ENCODE measurements at places on chromosomes 2 and 18.

DNA sequence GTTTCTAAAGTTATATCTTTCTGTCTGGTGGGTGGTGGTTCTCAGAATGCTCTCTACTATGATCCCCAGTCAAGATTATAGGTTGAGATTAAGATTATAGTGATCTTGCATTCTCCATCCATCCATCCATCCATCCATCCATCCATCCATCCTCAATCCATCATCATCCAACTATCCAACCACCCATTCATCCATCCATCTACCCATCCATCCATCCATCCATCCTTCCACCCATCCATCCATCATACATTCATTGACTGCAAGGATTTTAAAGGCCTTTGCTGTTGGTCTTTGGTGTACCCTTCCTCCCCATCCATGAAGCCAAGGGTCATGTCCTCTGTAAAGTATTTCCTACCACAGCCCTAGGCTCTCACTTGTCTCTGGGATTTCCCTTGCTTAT, 13.1 kb downstream of the GLI2 start:
- DNase-seq, result no peak

GRCh38 chr2:135969655-135970387, 15.6 kb downstream of the DARS1 start:
- DNase-seq, result no peak

GRCh38 chr2:216029416-216030129, 16.2 kb upstream of the MREG start:
- no peak for DNase-seq

DNA sequence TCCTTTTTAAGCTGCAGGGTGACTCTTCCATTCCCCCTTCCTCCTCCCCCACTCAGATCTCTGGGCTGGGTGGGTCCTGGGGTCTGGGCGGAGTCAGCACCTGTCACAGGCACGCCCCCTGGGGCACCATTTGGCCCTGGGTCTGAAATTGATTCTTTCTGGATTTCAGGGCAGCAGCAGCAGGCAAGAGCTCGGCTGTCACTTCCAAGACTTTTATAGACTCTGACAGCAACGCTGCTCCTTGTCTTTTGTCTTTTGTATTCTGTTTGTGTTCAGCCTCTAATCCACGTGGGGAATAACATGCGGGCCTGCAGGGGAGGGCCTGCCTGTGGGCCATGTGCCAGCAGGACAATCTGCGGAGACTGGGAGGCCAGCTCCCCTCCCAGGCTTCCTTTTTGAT, 3.9 kb downstream of the BOD1L2 start:
- peak; percentile 57 for DNase-seq

DNA sequence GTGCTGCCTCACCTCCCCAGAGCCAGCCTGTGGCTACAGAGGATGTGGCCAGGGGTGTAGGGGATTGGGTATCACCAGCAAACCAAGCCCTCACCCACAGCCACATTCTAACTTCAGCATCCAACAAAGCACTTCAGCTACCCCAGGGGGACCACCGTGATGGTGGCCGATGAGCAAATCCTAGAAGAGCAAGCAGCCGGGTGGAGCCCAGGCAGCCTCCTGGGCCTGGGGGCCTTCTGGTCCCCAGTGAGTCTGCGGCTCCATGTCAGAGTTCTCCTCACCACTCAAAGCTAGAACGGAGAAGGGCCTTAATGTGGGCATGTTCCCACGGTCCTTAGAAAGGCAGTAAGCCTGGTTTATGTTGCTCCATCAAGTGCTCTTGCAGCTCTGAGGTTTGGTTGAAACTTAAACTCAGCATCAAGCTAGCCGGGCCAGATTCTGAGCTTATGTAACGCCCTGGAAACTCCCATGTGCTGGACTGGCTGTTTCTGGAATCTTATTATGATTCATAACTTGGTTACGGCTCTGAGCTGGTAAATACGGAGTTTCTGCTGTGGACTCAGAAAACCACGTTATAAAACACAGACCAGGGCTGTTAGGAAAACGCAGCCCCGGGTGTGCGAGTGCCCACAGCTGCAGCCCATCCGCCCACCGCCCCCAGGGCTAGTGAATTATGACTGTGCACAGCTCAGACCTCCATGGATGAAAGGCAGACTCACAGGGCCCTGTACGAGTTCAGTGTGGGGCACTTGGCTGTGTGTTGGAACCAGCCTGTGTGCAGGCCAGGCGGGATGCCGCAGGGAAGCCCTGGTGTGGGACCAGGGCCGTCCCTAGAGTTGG, 99.8 kb downstream of the SEPTIN10 start:
- DNase-seq, result peak; percentile 30

- DNase-seq, result peak; percentile 75
Observed at GRCh38 chr18:22378672-22379282, 38.9 kb downstream of the CTAGE1 start.

- no peak for DNase-seq
Observed at GRCh38 chr2:161238265-161238559, 70.0 kb upstream of the PSMD14 start.

DNA sequence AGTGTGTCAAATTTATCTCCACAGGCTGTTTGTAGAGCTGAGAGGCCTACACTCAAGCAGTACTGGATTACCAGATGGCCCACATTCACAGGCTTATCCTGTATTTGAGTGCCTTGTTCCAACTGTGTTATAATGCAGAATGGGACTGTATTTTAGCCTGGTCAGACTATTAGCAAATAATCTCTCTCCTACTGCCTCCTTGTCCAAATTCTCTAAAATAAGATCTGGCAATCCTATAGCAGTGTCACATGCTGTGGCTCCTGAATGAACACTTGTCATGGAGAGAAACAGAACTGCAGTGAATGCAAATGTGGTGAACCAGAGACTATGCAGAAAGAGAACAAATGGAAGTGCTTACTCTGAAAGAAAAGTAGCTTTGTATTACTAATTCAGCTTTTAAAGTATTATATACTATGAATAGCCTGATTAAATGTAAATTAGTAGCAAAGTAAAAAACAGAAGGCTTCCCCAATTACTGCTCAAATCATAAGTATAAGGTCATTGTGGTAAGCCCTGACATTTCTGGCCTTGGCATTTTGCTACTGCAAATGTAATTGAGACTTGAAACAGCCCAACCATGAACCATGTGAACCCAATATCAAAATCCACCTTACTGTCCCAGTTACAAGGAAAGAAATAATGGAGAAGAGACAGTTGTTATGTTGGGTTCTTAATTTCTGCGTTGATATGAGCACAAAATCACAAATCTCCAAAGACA, 80.0 kb downstream of the MAP4K3 start:
- no peak for DNase-seq

GRCh38 chr2:45328264-45328870, 282.7 kb downstream of the SRBD1 start:
- no peak for DNase-seq

GRCh38 chr2:10575609-10576280, 114.0 kb downstream of the NOL10 start:
- DNase-seq, result no peak

DNA sequence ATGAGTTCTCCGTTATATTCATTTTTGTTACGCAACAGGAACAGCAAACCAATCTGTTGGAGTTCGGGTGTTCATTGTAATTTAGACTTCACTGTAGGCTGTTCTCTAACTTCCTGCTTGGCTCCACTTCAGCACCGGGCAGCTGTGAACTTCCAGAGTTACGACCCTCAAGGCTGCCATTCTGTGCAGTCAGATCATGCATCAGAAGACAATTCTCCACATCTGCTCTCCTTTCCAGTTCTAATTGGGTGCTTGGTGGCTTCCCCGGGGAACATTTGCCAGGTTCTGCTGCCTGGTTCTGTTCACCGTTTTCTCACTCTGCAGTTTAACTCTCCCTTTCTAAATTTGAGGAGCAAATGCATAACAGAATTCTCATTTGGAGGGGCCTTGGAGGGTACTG, 237.7 kb downstream of the NYAP2 start:
- no peak for DNase-seq

DNA sequence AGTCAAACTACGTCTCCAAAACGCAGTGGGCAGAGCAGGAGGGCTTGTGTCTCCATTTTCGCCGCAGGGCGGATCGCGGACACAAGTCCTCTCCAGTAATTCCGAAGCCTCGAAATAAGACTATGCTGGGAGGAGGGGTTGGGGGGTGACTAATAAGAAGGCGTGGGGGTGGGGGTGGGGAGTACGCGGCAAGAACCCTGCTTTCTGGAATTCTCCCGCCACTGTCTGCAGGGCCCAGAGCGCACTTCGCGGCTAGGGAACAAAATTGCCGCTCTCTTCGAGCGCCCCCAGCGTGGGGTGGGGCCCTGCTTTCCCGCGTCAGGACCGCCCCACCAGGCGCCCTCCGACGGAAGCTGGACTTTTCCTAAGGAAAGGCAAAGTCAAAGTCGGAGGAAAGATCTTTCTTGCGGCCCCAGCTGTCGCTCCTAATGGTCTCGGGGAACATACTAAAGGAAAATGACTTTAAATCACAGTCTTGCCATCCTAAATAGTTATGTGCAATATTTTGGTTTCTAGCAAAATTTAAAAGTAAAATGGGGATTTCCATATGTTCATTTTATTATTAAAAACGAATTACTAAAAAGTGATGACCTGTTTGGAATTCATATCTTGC, 11.9 kb downstream of the NR4A2 start:
- no peak for DNase-seq

DNA sequence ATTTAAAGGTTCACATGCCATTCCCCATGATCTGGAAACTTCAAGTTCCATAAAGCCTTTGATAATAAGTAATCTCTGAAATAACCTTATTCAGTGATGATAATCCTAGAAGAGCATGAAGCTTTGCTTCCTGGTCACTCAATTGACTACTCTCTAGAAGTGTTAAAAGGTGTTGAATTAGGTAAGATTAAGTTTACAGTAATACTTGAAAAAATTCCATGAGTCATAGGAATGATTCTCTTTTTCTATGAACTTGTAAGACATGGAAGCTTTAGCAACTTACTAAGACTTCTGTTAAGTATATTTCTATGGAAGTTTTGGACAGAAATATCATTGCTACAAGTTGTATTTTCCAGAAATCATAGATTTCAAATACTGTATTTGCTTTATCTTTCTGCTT, 100.6 kb downstream of the MYO1B start:
- no peak for DNase-seq

DNA sequence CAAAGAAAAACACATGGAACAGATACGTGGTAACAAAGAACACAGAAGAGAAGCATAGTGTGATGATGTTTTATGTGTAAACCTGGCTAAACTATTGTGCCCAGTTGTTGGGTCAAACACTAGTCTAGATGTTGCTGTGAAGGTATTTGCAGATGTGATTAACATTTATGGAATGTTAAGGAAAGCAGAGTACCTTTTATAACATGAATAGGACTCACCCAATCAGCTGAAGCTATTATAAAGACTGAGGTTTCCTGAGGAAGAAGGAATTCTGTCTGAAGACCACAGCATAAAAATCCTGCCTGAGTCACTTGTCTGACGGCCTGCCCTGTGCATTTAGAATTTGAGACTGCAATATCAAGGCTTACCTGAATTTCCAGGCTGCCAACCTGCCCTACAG, 253.1 kb downstream of the DYM start:
- no peak for DNase-seq

DNA sequence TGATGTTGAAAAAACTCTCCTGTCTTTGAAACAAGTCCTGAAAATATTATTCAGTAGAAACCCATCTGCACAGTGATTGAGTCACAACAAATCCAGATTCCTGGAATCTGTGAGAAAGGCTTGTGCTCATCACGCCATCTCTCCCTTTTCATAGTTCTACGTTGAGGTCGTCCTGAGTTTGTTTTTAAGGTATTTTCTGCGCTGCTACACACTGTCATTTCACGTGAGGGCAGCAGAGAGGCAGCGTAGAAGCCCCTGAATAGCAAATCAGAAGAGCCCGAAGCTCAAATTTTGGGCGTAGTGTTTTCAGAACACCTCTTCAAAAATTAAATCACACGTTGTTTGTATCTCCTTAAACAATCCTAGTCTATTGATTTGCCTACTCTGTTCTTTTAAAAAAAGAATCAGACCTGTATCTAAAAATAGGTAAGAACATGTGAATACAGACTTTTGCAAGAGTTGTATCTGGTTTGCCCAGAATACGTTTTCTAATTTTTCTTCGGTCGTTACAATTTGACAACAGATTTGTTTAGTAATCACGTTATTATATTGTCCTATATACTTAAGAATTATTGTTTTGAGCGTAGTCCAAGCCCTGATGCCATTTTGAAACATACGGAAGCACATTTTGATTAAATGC, 61.6 kb upstream of the SLC38A11 start:
- peak; percentile 43 for DNase-seq

DNA sequence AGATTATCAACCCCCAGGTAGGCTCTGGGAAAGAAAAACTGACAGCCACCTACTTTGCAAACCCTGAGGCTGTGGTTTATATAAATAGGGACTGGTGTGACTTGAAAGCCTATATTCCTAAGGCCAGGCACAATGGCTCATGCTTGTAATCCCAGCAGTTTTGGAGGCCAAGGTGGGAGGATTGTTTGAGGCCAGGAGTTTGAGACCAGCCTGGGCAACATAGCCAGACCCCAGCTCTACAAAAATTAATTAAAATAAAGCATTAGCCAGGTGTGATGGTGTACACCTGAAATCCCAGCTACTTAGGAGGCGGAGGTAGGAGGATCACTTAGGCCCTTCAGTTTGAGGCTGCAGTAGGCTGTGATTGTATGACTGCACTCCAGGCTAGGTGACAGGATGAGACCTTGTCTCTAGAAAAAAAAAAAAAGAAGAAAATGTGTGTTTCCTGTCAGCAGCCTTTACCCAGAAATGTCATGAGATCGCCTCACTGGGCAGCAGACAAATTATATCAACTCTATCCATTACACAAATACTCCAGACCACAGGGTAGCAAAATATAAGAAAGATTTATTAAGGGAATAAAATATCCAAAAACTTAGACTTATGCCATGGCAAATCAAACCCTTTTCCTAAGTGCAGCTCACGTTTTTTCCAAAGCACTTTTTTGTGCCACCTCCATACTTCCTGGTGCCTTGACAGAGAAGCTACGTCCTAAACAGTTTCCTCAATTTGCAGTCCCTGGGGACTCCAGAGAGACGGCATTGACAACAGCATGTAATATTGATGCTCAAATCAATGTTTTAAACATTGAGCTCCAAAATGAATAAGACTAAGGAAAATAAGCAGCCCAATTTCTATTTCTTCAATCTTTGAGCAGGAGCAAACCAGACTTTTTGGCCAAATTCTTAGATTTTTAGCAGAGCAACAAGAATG, 190.8 kb upstream of the NDUFV2 start:
- no peak for DNase-seq

GRCh38 chr2:118989481-118989880, 47.5 kb downstream of the MARCO start:
- no peak for DNase-seq

DNA sequence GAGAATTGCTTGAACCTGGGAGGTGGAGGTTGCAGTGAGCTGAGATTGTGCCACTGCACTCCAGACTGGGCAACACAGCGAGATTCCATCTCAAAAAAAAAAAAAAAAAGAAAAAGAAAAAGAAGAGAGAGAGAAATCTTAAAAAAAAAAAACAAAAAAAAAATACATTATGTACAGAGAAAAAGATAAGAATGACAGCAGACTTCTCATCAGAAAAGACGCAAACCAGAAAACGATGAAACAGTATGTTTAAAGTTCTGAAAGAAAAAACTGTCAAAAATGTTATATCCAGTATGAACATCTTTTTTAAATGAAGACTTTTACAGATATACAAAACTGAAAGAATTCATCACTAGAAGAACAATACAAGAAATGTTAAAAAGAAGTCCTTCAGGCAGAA, 60.4 kb downstream of the LNPK start:
- no peak for DNase-seq

- no peak for DNase-seq
Observed at GRCh38 chr2:58032016-58032763, 14.4 kb upstream of the VRK2 start.

GRCh38 chr2:120802158-120802557, 66.5 kb downstream of the GLI2 start:
- DNase-seq, result no peak

Measured in small intestine (tissue), 16 donors.